ENCODE measurements at places on chromosomes 6 and 20.
A peak's percentile ranks its signal among the peaks of the same experiment; 100 is the strongest.

DNA sequence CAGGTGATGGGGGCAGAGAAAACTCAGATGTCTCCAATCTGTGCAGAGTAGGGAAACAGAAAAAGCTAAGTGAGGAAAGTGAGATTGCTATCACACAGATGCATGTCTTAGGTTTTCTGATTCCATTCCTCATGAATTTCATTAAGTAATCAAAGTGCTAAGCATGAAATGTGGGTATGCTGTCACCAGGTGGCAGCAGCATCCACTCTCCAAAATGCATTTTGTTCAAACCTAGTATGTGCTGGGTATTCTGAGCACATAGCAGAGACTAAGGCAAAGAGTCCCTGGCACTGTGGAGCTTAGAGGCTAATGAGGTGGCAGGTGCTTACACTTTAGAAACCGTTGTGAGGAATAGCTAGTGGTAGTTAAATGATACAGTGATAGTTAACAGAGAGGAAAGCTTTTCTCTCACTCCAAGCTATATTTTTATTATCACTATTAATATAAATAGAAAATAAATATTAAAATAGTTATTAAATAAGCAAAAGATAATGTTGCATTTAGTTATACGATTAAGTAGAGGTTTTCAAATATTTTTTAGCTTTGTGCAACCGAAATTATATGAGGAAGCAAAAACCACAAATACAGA is 179.5 kb downstream of the CDH26 start:
- no peak for DNase-seq

GRCh38 chr20:33627577-33628216 is 34.4 kb upstream of the C20orf144 start:
- no peak for DNase-seq

GRCh38 chr20:56978475-56978874 is 288.0 kb downstream of the BMP7 start:
- no peak for DNase-seq

DNA sequence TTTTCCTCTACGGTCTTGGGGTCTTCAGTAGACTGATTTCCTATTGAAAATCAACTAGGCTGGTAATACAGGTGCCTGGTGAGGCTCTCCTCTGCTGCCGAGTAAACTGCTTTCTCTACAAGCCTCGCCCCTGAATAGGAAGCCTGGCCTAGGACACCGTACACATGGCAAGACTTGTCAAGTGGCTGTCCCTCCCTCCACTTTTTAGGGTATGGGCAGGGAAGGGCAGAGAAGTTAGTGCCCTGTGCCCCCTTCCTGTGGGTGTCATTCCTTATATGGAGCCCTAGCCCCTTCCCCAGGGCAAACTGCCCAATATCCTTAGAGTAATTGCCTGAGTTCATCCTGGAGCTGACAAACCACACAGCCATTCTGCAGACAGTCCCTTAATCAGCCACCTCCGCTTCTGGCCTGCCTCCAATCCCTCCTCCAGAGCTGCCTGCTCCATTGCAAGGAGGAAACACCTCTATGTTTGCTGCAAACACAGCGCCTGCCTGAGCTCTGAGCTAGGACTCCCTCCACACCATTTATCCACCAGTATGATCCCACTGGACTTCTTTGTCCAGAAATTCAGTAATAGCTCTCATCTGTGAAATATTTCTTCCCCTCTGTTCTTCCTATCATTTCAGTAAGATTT is 93.1 kb downstream of the CHD6 start:
- peak; percentile 69 for DNase-seq

- no peak for DNase-seq
These were observed 517.5 kb downstream of the CDKAL1 start for GRCh38 chr6:21051777-21052176.

GRCh38 chr6:53539561-53539960 is 5.3 kb downstream of the GCLC start:
- DNase-seq = no peak

DNA sequence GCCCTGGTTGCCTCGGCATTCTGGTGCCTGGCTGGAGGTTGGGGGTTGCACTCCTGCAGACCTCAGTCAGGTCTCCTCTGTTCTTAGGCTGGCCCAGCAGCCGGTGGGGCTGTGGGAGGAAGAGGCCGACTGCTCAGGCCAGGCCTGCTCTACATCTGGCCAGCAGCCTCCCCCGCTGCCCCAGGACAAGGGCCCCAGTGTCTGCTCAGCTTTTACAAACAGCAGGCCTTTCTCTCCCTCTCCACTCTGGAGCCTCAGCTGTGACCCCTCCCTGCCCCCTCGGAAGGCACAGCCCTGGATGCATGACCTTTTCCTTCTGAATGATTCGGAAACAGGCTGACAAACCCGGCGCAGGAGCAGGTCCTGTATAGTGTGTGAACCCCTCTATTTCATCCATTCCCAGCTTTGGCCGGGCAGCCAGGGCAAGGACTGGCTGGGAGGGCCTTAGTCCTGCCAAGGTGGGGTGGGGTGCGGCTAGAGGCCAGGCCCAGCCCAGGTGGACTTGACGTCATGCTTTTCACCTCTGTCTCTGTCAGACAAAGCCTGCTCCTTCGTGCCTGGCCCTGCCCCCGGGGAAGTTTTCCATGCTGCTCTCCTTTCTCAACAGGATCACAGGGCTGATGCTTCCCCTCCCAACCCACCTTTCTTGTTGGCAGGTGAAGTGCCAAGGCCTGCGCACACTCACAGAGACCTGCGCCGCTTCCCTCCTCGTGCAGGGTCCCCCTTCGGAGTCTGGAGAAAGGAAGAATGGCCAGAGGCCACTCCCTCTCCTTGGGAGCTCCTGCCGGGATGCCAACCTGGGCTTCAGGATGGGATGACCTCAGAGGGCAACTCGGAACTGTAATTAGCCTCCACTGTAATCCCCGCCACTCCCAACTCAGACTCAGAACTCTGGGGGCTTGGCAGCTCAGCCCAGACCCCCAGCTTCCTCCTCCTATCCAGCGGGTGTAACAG is 10.1 kb upstream of the ITPR3 start:
- no peak for DNase-seq

DNA sequence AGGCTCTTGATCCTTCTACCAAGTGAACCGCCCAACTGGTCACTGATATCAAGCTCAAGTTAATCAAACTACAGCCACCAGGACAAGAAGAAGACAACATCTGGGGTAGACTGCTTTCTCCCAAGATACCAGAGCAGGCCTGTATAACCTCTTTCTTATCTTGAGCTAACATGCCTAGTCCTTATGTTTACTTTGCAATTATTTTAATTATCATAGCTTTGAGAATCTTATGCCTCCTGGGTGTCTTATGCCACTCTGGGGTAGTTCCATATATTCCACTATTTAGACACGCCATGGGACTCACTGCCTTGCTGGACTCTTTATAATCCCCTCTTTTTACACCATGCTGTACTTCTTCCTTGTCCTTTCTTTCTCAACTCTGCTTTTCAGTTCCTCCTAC is 41.5 kb upstream of the ECI2 start:
- DNase-seq = no peak

DNA sequence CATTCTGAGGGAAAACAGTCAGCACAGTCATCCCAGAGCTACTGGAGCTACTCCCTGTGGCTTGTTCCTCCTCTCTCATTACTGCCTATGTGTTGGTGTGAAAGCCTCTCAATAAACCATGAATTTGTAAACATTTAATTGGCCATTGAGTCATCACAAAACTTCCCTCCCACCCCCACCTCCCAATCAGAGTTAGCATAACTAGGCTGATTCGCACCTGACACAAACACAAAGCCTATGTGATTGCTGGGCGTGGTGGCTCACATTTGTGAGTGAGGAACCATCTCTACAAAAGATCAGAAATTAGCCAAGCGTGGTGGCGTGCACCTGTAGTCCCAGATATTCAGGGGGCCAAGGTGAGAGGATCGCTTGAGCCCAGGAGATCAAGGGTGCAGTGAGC is 17.1 kb upstream of the SNTA1 start:
- no peak for DNase-seq

DNA sequence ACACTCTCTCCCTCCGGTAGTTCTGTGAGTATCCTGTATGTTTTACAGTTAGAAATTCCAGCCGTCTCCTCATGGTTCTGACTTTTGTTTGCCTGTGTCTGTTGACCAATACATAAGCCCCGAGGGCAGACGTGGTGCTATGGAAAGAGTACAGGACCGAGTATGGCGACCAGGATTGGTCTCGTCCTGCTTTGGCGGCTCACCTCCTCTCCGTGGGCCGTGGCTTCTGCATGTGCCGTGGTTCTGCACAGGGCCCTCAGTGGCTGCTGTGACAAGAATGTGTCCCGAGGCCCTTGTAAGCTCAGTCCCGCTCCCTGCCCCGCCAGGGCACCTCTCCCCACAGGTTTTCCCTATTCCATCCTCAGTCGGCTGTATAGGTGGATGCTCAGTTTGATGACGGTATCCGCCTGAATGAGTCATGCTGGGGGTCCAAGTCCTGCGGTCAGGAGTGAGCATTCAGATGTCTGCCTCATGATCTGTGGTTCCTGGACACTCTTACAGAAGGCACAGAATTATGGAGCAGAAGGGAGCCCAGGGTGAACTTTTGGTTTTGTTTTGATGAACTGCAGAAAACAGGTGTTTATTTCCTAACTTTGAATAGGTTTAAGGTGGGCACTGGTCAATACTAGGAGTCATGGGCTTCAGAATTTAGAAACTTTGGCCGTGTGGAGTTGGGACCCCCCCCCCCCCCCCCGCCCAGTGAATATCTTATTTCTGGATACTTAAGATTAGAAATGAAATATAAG is 1.2 kb downstream of the ARFGAP1 start:
- DNase-seq = no peak

GRCh38 chr6:130643361-130643760 is 183.8 kb upstream of the SMLR1 start:
- no peak for DNase-seq

DNA sequence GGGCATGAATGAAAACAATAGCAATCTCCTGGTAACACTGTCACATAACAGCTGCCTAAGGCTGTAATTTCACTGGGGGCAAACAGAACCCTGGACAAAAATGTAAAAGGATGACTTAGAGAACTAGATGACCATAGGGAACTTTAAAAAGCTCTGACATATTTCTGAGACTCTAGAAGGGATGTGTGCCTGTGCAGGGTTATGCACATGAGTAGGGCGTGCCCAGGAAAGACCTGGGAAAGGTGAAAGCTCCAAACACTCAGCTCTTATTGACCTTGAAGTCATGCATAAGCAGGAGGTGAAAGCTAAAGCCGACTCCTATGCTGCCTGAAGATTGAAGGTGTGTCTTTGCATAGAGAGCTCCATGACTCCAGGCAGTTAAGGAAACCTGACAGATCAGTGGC is 118.4 kb upstream of the BTBD3 start:
- no peak for DNase-seq

- no peak for DNase-seq
These were observed 152.1 kb upstream of the SMLR1 start for GRCh38 chr6:130675072-130675471.

GRCh38 chr6:134813146-134813545 is 136.8 kb downstream of the ALDH8A1 start:
- no peak for DNase-seq

GRCh38 chr20:24996449-24997377 is 4.2 kb upstream of the APMAP start:
- no peak for DNase-seq

GRCh38 chr6:18503593-18504231 is 116.6 kb downstream of the RNF144B start:
- DNase-seq = peak; percentile 84

GRCh38 chr6:72835749-72836148 is 213.9 kb downstream of the KCNQ5 start:
- DNase-seq = no peak

GRCh38 chr6:106134906-106135634 is 48.9 kb downstream of the PRDM1 start:
- DNase-seq = no peak

DNA sequence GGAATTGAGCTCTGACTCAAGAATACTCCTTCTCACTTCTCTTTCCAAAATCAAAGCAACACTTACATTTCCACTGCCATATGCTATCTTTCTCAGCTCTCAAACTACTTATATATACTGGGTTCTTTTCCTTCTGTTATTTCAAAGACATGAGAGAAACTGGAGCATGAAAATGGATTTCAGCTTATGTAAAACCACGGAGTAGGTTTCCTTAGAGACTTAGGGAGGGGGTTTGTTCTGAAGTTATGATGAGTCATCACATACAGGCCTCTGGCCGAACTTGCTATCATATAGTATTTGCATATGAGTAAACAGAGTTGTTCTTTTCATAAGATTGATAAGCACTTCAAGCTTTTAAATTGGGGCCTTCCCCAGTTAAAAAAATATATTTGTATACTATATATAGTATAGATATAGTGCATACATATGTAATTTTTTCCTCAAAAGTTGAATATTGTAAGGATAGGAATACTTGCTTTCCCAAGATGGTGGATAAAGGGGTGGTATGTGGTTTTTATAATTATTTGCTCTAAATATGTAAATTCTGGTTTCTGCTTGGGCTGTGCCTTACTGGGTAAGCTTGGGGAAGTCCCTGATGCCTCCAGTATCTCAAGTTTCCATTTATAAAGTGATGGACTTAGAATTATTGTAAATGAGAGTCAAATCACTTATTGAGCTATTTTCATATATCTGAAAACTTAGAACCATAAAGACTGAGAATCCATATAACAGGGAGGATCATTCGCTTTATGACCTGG is 273.9 kb downstream of the RFPL4B start:
- peak; percentile 81 for DNase-seq

GRCh38 chr6:22239261-22239921 is 57.4 kb downstream of the PRL start:
- DNase-seq = no peak

- DNase-seq = no peak
These were observed 30.2 kb upstream of the SERINC3 start for GRCh38 chr20:44552050-44552449.

DNA sequence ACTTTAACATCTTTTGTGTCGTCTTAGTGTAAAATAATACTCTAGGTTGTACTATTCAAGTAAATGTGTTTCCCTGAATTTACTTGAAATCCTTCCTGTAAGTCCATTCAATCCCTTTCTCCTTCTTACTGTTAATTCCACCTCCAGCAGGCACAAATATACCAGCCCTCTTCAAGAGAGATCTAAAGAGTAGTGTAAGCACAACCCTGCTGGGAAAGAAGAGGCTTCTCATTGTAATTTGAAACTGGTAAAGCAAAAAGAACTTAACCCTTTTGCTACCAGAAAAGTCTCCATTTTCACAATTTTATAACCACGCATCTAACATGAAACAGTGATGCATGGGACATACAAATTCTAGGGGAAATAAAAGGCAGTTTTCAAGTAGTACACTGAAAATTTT is at the start of gene BMP5:
Gene BMP5 (minus strand): TSS at position 191 of the 400 bp plus-strand sequence. CDS start 725 bp downstream, outside the sequence.
- DNase-seq = peak; percentile 90

- no peak for DNase-seq
These were observed 80.7 kb downstream of the OLIG3 start for GRCh38 chr6:137413482-137413881.

DNA sequence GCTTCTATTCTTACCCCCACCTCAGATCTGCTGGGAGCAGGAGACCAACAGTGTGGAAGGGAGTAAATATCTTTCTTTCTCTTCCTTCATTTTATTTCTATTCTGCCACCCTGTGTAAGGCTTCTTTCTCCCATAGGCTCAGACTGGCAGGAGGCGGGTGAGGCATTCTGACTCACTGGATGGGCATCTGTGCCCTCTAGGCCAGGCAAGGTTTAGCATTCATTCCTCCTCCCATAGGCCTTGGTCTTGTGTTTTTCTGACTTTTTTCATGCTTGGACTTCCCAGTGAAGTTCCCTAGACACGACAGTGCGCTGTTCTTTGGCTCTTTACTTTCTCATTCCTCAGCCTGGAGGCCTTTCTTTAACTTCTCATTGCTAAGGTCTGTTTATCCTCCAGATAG is 235.2 kb downstream of the SYNE1 start:
- DNase-seq = no peak

GRCh38 chr6:32974016-32974333 is 5.6 kb downstream of the BRD2 start:
- peak; percentile 53 for DNase-seq

All from muscle of leg (tissue), 16 donors.